ENCODE measurements at places on chromosomes 11 and 22. TPM values are rescaled to one million over a fixed set of nuclear protein-coding genes. Genes with fewer than 3 reads are reported as not detected.

DNA sequence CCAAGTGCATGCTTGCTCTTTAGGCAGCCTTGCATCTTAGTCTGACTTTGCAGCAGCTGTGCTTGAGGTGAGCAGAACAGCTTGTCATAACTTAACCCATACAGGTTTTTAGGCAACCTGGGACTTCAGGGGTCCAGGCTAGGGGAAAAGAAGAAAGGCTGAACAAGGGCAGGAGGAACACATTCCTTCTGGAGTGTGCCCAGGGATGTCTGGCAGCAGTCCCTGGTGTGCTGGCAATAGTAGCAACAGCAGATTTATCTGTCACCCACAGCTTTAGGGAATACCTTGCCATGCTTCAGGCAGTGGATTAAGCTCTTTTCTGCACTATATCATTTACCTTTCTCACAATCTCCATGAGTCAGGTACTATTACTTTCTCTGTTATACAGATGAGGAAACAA, 513.0 kb downstream of the RAB38 start:
- no peak for DNase-seq
- no peak overlapping the region for H3K27ac ChIP-seq
- H3K27me3 ChIP-seq, result no peaks in the 10 kb centered on the region
- H3K36me3 ChIP-seq, result no peaks in the 10 kb centered on the region

DNA sequence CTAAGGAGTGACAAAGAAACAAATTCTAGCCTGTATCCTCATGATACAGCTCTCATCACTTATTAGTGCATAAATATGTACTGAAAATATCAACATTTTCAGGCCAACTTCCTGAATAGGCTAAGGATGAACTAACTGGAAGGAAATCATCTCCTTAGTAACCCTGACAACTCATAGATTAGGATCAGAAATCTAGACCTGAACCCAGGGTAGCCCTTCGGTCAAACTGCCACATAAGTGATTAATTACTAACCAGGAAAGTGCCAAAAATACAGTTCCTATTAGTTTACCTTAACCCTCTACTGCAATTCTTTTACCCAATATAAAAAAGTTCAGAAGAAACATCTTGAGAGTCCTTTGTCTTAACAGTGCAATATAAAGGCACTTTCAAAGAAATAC, 40.0 kb downstream of the AMBRA1 start:
- no peak overlapping the region for H3K4me3 ChIP-seq
- no peaks in the 10 kb centered on the region for H3K27me3 ChIP-seq
- no peak overlapping the region for H3K27ac ChIP-seq
- no peak for DNase-seq
- H3K36me3 ChIP-seq, result peaks cover 10% of the 10 kb centered on the region

- H3K36me3 ChIP-seq, result no peaks in the 10 kb centered on the region
- no peaks in the 10 kb centered on the region for H3K4me1 ChIP-seq
These were observed 141.2 kb downstream of the CEP164 start for GRCh38 chr11:117468888-117469287.

GRCh38 chr11:70871881-70872280, 380.5 kb downstream of the SHANK2 start:
- H3K27ac ChIP-seq, result no peak overlapping the region
- H3K36me3 ChIP-seq, result no peaks in the 10 kb centered on the region
- H3K4me1 ChIP-seq, result no peaks in the 10 kb centered on the region
- H3K27me3 ChIP-seq, result no peaks in the 10 kb centered on the region
- no peak for DNase-seq

DNA sequence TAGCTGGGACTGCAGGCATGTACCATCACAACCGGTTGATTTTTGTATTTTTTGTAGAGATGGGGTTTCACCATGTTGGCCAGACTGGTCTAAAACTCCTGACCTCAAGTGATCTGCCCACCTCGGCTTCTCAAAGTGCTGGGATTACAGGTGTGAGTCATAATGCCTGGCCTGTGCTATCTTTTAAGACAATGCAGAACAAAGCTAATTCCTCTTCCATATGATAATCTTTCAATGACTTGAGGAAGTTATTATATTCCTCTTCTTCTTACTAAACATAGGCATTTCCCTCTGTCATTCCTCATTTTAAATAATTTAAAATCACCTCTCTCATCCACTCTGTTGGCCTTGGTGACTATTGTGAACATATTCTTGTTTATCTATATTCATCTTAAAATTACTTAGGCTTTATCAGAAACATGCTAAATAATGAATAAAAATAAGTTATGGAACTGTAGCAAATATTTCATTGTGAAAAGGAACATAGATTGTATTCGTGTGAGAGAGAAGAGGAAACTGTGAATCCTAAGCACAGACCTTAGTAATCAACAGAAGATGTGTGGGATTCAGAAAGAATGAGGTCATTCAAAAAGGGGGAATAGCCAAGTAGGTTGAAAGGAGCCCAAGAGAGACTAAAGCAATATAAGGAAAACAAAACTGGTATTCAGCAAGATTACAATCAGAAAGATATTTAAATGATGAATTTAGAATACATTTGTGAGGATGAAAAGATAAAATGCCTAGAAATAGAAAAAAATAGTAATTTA, 269.4 kb downstream of the TTC28 start:
- H3K4me1 ChIP-seq, result peaks cover 4% of the 10 kb centered on the region
- H3K27ac ChIP-seq, result no peak overlapping the region
- DNase-seq, result no peak
- no peak overlapping the region for H3K4me3 ChIP-seq

- peak overlapping the region; percentile 44 for H3K4me3 ChIP-seq
- H3K4me1 ChIP-seq, result peaks cover 34% of the 10 kb centered on the region
- DNase-seq, result no peak
- peaks cover 19% of the 10 kb centered on the region for H3K36me3 ChIP-seq
These were observed 1.6 kb downstream of the C1QTNF5 start for GRCh38 chr11:119338965-119339588.

DNA sequence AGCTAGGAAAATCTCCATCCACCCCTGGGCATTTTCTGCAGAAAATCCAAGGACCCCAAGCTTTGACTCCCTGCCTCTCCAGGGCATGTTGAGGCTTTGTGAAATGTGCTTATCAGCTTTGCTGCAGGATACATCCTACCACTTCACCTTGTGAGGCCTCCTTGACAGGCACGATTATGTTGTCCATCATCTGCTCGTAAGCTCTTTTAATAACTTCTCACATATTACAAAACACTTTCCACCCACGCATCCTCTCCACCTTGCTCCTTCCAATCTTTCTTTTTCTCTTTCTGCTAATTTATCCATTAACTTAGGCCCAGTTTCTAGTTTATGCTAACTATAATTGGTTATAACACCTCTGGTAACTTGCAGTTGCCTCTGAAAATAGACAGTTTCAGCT, 147.0 kb upstream of the MTNR1B start:
- no peak overlapping the region for H3K27ac ChIP-seq
- no peak overlapping the region for H3K4me3 ChIP-seq
- DNase-seq, result no peak
- no peaks in the 10 kb centered on the region for H3K4me1 ChIP-seq
- no peaks in the 10 kb centered on the region for H3K36me3 ChIP-seq

DNA sequence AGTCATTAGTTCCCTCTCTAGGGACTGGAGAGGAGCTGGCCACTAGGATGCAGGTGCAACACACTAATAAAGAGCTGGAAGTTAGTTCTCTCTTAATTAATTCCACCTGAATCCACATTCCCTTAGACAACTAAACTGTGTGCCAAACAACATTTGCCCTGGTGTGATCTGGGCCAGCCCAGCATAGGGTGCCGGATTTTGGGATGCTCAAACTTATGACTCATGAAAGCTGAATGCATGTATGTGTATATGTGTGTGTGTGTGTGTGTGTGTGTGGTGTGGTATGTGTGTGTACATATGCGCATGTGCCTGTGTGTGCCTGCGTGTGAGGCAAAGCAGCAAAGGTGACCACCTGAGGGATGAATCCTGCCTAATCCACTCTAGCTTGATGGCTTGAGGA, 110.7 kb downstream of the EHF start:
- DNase-seq, result no peak
- peaks cover 15% of the 10 kb centered on the region for H3K27me3 ChIP-seq
- H3K4me3 ChIP-seq, result no peak overlapping the region
- no peaks in the 10 kb centered on the region for H3K4me1 ChIP-seq
- no peak overlapping the region for H3K27ac ChIP-seq

DNA sequence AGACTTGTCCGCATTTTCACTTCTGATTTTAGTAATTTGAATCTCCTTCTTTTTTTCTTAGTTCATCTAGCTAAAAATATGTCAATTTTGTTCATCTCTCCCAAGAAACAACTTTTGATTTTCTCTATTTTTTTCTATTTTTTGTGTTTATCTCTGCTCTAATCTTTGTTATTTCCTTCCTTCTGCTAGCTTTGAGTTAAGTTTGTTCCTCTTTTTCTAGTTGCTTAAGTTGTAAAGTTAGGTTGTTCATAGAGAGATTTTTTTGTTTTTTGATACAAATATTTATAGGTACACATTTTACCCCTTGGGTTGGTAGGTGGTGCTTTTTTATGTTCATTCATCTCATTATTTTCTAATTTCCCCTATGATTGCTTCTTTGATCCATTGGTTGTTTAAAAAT, 22.1 kb upstream of the XKR3 start:
- peak overlapping the region; percentile 7 for H3K27ac ChIP-seq
- H3K4me1 ChIP-seq, result peaks cover 16% of the 10 kb centered on the region
- H3K4me3 ChIP-seq, result no peak overlapping the region
- DNase-seq, result no peak

- H3K27me3 ChIP-seq, result peaks cover 28% of the 10 kb centered on the region
- H3K4me1 ChIP-seq, result peaks cover 15% of the 10 kb centered on the region
- no peak overlapping the region for H3K27ac ChIP-seq
- peak overlapping the region; percentile 84 for H3K4me3 ChIP-seq
These were observed 1.7 kb downstream of the STX3 start for GRCh38 chr11:59756845-59757244.

- DNase-seq, result no peak
- H3K4me1 ChIP-seq, result peaks cover 4% of the 10 kb centered on the region
- H3K4me3 ChIP-seq, result no peak overlapping the region
- H3K36me3 ChIP-seq, result no peaks in the 10 kb centered on the region
- H3K27me3 ChIP-seq, result no peaks in the 10 kb centered on the region
These were observed 47.7 kb upstream of the LMO1 start for GRCh38 chr11:8311366-8311765.

GRCh38 chr11:71372693-71373657, 75.2 kb downstream of the DHCR7 start:
- no peak overlapping the region for H3K4me3 ChIP-seq
- no peak overlapping the region for H3K27ac ChIP-seq
- no peaks in the 10 kb centered on the region for H3K36me3 ChIP-seq
- no peaks in the 10 kb centered on the region for H3K4me1 ChIP-seq
- no peaks in the 10 kb centered on the region for H3K27me3 ChIP-seq

GRCh38 chr11:75264356-75264755, 23.8 kb downstream of the TPBGL start:
- no peaks in the 10 kb centered on the region for H3K27me3 ChIP-seq
- H3K4me3 ChIP-seq, result no peak overlapping the region
- DNase-seq, result no peak
- H3K36me3 ChIP-seq, result no peaks in the 10 kb centered on the region
- H3K4me1 ChIP-seq, result peaks cover 6% of the 10 kb centered on the region
- no peak overlapping the region for H3K27ac ChIP-seq

CNTF gene
- 4.0 TPM for total RNA-seq

RIBC2 gene
- total RNA-seq, result 11.0 TPM

ANGPTL5 gene
- not detected for total RNA-seq

MYBPC3 gene
- not detected for total RNA-seq

BCO2 gene
- 1.2 TPM for total RNA-seq

APOBEC3B gene
- 17.2 TPM for total RNA-seq

ACRV1 gene
- not detected for total RNA-seq

CNIH2 gene
- total RNA-seq, result 1.5 TPM

EXPH5 gene
- total RNA-seq, result 1.2 TPM
